ENCODE measurements at places on chromosomes 12 and 14.

DNA sequence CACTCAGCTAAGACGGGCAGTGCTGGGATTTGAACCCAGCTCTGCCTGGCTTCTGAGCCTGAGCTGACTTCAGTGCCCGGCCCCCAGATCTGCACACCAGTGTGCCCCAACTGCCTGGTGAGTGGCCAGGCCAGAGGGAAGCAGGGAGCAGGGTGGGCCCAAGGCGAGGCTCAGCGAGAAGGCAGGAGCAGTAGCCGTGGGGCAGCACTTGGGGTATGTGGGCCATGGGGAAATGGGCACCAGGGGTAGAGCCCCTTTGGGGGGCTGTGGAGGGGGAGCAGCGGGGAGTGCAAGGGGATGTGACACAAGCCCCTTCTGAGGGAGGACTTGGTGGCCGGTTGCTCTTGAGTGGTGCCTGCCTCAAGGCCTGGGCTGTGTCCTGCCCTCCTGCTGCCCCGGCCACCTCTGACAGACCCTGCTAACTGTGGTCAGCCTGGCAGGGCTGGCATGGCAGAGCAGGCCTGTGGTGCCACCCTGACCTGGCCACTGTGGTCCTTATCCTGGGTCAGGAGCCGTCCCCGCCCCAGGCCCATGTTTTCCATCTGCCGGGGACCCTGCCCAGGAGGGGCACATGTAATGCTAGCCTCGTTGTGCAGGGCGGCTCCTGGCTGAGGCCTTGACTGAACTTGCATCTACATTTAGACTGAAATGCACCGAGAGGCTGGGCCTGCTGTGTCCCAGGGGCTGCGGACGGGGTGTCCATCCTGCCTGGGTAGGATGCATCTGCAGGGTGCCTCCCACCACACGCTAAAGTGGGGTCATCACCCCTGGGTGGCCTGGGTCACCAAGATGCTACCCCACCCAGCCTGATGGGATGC lies 90.5 kb downstream of the KIF26A start:
- no peak for DNase-seq

DNA sequence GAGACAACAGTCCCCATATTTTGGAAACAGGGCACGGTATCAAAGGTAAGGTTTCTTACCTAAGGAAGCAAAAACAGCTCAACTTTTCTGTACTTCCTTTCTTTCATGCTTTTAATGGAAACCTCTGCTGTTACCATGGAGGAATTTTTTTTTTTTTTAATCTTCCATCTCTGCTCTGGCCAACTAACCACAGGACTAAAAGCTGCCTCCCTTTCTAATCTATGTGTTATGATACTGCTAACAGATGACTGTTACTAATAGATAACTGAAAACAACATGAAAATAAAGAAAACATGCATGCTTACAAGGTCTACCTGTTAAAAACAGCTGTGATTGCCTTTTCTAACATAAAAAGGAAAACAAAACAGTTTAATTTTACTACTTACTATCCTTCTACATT lies 168.4 kb downstream of the SOX5 start:
- DNase-seq = no peak

DNA sequence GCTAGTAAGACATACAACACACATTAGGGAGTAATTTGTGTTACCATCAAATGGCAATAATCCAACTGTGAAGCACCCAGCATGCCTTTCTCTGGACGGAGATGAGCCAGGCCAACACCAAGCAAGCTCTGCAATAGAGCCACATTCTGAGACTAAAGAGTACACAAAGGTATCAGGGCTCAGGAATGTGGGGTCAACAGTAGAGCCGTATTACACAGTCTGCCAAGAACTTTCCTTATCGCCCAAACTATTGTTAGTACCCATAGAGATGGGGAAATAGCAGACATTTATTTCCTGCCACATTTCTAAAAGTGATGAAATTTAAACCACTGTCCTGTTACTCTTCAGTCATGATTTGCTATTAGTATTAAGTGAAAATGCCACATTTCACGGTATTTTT lies 113.7 kb downstream of the BMP4 start:
- DNase-seq = no peak

- DNase-seq = no peak
These were observed 952 bp downstream of the DRAM1 start for GRCh38 chr12:101878243-101878821.

DNA sequence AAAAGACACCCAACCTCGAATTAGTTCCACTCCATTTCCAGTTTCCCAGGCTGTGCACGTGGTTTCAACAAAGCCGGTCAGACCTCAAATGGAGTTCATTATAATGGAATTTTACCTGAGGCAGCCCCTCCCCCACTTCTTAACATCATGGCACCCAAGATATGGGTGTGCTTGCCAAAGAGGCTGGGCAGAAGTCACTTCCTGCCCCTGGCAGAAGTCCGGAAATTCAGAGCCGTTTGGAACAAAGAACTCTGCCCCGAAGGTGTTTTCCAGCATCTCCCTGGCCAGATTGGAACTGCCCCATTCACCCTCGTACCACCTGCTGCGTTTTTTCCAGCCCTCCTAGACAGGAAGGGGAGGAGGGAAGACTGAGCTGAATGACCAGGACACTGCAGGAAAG lies 8.2 kb downstream of the VDR start:
- no peak for DNase-seq

- no peak for DNase-seq
These were observed 127.1 kb downstream of the FIGNL2 start for GRCh38 chr12:51721282-51721940.

GRCh38 chr14:74265301-74265965 lies 26.2 kb downstream of the VSX2 start:
- no peak for DNase-seq

- no peak for DNase-seq
These were observed 139.6 kb downstream of the PRKCH start for GRCh38 chr14:61460718-61461611.

GRCh38 chr12:99147130-99147529 lies 500.4 kb upstream of the GARIN6 start:
- DNase-seq = no peak

GRCh38 chr12:59320112-59320511 lies 275.7 kb upstream of the SLC16A7 start:
- DNase-seq = no peak
